ENCODE measurements at places on chromosomes 2 and 18. TPM values are rescaled to one million over a fixed set of nuclear protein-coding genes. Genes with fewer than 3 reads are reported as not detected.

Gene FOXI3
- 0.11 TPM for total RNA-seq

Gene IL18RAP
- total RNA-seq, result not detected

Gene GPR35
- 2.9 TPM for total RNA-seq

Gene CCDC85A
- 0.15 TPM for total RNA-seq

Gene CNGA3
- not detected for total RNA-seq

DNA sequence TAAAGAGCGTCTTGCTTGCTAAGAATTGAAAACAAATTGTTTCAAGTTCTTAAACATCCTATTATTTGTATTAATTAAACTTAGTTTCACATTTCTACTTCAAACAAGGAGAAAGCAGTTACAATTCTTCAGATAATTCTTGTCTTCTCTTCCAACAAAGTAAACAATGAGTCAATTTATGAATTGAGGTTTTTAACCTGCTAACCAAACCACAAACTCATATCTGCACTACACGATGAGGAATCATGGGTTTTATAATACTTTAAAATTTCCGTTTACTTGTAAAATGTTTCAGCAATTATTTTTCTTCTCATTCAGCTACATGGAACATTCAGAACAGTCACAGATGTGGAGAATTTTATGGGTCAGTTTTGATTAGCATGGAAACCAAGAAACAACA is 114.2 kb downstream of the SPIRE1 start:
- no peak overlapping the region for H3K27ac ChIP-seq
- H3K27me3 ChIP-seq, result no peaks in the 10 kb centered on the region
- no peak overlapping the region for H3K4me3 ChIP-seq
- no peaks in the 10 kb centered on the region for H3K4me1 ChIP-seq

DNA sequence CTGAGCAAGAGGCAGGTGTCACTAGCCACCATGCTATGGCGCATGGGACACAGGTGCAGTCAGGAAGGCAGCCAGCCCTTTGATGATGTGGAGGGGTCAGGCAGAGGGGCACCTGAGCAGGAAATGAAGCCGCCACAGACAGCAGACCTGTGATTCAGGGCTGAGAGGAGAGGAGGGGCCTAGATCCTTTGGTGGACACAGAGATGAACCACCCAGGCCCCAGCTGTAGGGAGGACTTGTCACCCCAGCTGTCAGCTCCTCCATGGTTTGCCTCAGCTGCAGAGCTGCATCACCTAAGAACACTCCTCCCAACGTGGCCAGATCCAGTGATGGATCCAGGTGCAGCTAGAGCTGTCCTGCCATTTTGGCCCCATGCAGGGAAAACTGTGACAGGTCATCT is 11.6 kb downstream of the ASB18 start:
- H3K4me3 ChIP-seq, result no peak overlapping the region
- no peak overlapping the region for H3K27ac ChIP-seq
- no peak for DNase-seq
- H3K27me3 ChIP-seq, result peaks cover 61% of the 10 kb centered on the region
- no peaks in the 10 kb centered on the region for H3K36me3 ChIP-seq

- no peak overlapping the region for H3K27ac ChIP-seq
- no peak overlapping the region for H3K4me3 ChIP-seq
- DNase-seq, result no peak
- no peaks in the 10 kb centered on the region for H3K36me3 ChIP-seq
- H3K4me1 ChIP-seq, result peaks cover 8% of the 10 kb centered on the region
Observed at GRCh38 chr2:200382874-200383273, 76.4 kb downstream of the SPATS2L start.

DNA sequence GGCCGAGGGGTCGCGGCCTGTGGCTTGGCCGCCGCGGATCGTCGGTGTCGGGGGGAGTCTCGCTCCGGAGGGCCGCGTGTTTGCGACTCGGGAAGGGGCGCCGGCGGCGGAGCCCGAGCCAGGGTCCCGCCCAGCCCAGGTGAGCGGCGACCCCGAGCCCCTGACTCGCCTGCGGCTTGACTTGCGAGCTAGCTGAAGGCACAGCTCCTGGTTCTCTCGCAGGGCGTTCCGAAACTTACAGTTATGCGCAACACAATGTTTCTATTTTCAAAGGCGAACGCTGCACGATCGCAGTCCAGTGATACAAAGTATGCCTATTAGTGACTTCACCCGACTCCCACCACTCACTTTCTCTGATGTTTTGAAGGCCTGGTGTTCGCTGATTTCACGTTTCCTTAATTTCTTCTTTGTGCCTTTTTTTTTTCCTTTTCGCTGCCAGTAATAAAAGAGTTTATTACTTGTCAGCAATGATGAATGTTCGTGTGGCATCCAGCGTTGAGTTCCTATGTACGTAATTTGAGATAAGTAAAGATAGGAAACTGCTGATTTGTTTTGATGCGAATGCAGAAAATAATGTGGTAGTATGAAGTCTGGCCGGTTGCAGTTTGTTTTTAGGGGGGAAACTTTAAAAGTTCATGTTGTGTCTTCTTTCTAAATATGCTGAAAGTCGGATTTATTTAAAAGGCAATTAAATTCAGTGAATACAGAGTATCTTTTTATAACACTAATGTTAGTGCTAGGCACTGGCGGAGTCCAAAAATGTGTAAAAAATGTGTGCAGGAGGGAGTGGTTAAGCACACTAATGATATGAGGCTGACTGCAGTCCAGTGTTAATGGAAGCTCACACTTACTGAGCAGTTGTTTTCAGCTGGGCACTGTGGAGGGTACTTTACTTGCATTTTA is 706 bp downstream of the UBXN2A start:
- H3K4me3 ChIP-seq, result peak overlapping the region; percentile 92
- H3K4me1 ChIP-seq, result peaks cover 9% of the 10 kb centered on the region
- peak overlapping the region; percentile 88 for H3K27ac ChIP-seq
- H3K36me3 ChIP-seq, result no peaks in the 10 kb centered on the region
- H3K27me3 ChIP-seq, result no peaks in the 10 kb centered on the region
- DNase-seq, result peak; percentile 51

DNA sequence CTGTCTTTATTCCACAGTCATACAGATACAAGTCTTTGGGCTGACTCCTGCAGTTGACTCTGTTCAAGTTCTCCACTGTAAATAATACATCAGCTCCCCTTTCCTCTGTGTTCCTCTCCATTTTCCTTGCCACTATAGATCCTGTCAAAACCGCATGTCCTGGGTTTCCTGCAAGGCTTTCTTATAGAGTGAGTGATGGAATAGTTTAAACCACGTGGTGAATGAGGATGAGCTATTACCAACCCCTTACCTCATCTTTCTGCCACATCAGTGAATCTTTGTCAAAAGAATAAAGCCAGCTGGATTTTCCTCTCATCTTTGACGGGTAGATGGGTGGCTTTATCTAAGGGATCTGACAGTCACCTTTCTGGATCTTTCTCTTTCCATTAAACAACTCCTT is 3.9 kb upstream of the GALNT14 start:
- H3K4me3 ChIP-seq, result no peak overlapping the region
- peaks cover 27% of the 10 kb centered on the region for H3K27me3 ChIP-seq
- no peak for DNase-seq
- no peaks in the 10 kb centered on the region for H3K36me3 ChIP-seq
- H3K27ac ChIP-seq, result no peak overlapping the region
- peaks cover 6% of the 10 kb centered on the region for H3K4me1 ChIP-seq

- H3K4me1 ChIP-seq, result no peaks in the 10 kb centered on the region
- H3K27ac ChIP-seq, result no peak overlapping the region
- H3K27me3 ChIP-seq, result no peaks in the 10 kb centered on the region
- no peak for DNase-seq
Observed at GRCh38 chr2:61145990-61146389, 16.0 kb upstream of the C2orf74 start.

DNA sequence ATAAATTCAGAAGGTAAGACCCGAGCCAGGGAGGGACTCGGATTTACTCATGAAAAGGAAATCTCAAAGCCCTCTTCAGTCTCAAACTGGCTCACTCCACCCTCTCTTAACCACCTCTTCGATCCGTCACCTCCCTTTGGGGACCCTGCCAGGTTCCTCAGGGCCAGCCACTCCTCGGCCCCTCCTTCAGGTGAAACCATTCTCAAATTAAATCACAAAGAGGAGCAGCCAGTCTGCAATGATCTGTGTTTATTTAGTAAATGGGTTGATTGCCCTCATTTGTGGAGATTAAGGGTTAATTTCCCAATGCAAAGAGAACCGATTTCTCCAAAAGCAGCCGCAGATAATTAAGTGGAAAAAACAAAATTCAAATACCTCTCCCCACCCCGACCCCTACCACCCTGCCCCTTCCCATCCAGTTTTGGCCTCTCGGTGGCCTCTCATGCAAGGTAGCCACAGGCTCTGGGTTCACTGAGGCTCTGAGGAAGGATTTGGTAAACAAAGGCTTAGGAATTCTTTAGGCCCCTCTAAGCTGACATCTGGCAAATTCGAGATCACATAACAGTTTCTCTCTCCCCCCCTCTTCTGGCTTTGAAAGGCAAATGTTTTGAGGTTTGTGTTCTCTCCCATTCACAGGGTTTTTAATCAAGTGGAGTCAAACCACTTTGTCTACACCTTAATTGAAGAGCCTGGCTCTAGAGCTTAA is 10.3 kb upstream of the FZD7 start:
- no peak overlapping the region for H3K4me3 ChIP-seq
- H3K36me3 ChIP-seq, result no peaks in the 10 kb centered on the region
- no peaks in the 10 kb centered on the region for H3K4me1 ChIP-seq
- H3K27ac ChIP-seq, result no peak overlapping the region
- no peaks in the 10 kb centered on the region for H3K27me3 ChIP-seq

DNA sequence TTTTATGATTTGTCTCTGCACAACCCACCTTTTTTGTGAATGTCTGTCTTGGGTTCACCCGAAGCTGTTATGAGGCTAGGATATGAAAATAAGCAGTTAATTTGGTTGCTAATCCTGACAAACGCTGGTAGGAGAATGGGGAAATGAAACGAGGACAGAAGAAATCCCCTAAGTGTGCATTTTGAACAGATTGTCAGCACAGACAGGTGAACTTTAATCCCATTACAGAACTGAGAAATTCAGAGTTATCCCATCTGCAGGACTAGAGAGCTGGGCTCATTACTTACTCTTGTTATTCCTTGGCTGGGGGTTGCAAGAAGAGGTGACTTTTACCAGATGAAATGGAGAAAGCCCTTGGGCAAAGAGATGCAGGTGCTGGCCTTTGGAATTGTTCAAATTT is 123.3 kb upstream of the NYAP2 start:
- no peak overlapping the region for H3K4me3 ChIP-seq
- H3K27me3 ChIP-seq, result no peaks in the 10 kb centered on the region
- peaks cover 3% of the 10 kb centered on the region for H3K4me1 ChIP-seq
- no peak overlapping the region for H3K27ac ChIP-seq
- H3K36me3 ChIP-seq, result no peaks in the 10 kb centered on the region

GRCh38 chr2:196851088-196851487 is 41.9 kb upstream of the C2orf66 start:
- H3K27ac ChIP-seq, result no peak overlapping the region
- peaks cover 18% of the 10 kb centered on the region for H3K4me1 ChIP-seq
- DNase-seq, result no peak

GRCh38 chr2:153059338-153060052 is 341.1 kb downstream of the ARL6IP6 start:
- no peaks in the 10 kb centered on the region for H3K27me3 ChIP-seq
- DNase-seq, result peak; percentile 12
- H3K4me1 ChIP-seq, result no peaks in the 10 kb centered on the region
- H3K36me3 ChIP-seq, result no peaks in the 10 kb centered on the region
- H3K4me3 ChIP-seq, result no peak overlapping the region

- H3K4me1 ChIP-seq, result peaks cover 18% of the 10 kb centered on the region
- DNase-seq, result no peak
- H3K27ac ChIP-seq, result no peak overlapping the region
- H3K4me3 ChIP-seq, result no peak overlapping the region
Observed at GRCh38 chr2:86213056-86213455, 13.8 kb downstream of the MRPL35 start.

Measured in A673 (cell line).